ENCODE measurements at places on chromosomes 3 and 15.

DNA sequence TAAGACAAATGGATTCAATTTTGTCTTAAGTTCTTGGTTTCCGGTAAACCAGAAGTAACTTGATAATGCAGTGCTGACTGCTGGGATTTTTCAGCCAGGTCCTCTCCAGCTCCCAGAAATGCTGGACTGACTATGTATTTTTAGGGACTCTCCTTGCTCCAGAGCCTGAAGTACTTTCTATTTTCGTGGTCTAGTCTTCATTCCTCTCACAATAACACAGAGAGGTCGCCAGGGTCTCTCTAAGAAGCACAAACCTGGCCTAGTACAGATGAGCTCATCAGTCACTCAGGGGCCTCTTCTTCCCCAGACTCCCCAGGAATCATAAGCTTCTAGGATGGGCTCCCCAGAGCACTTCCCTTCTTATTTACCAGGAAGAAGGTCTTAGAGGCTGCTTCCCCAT, 85.8 kb downstream of the FAM174B start:
- no peak for DNase-seq

GRCh38 chr15:69435985-69436384, 16.6 kb upstream of the RPLP1 start:
- DNase-seq, result no peak

DNA sequence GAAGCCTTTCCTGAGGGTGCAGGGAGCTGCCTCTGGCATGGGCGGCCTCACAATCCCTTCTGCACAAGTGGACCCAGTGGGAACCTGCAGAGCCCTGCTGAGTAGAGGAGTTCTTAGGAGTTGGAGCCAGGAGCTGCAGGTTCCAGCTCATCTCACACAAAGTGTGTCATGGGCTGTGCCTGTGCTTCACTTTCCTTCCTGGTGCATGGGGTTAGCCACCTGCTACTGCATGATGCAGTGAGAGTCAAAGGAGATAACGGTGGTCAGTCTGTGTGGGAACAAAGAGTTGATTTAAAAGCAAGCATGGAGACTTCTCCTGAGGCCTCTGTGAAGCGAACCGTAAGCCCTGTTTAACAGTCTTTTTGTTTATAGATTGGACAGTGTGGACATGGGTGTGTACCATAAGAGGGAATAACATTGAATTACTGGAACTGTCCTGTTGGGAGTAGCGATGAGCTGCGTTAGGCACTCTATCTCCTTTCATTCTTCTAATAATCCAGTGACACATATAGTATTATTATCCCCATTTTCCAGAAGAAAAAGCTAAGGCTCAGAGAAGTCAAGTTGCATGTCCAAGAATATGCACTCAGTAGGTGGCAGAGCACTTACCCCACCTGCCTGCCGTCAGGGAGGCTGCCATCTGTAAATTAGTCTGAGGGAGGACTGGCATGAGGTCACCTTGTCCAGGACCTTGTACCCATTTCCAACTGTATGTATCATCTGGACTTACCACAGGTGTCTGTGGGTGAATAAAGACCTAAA, 68.7 kb upstream of the PRR23C start:
- DNase-seq, result no peak

GRCh38 chr15:79076661-79077060, 13.9 kb downstream of the RASGRF1 start:
- no peak for DNase-seq

- no peak for DNase-seq
Measured at GRCh38 chr15:58040150-58040549, 25.4 kb downstream of the ALDH1A2 start.

- no peak for DNase-seq
Measured at GRCh38 chr3:191412759-191413158, 48.2 kb upstream of the PYDC2 start.

Measured in T47D (cell line).